ENCODE measurements at places on chromosomes 12 and 14. TPM values are rescaled to one million over a fixed set of nuclear protein-coding genes. Genes with fewer than 3 reads are reported as not detected.

The TARBP2 gene
- polyA plus RNA-seq = 32.1 TPM

DNA sequence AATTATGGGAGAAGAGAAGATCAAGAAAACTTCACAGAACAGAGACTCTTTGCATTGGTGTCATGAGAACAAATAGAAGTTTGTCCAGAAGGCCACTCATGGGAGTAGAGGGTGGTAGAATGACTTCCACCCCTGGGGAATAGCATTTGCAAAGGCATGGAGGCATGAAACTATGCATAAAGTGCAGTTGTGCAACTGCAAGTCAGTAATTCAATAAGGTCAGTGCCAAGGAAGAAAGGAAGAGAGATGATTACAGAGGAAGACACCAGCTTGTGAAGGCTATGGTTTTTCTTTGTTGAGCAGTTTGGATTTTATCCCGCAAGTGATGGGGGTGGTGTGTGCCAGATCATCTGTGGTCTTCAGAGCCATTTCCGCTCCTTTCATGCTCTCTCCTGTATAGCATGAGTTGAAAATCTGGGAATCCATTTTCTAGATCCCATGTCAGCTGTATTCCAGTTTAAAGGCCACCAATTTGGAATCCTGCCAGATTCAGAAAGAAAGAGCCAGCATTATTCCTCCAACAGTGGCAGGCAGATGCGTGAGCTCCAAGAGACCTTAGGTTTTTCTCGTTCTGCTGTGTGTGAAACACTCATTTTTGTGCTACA lies 67.6 kb upstream of the GRIN2B start:
- no peaks in the 10 kb centered on the region for H3K27me3 ChIP-seq
- no peak overlapping the region for H3K4me3 ChIP-seq
- H3K4me1 ChIP-seq = no peaks in the 10 kb centered on the region
- no peaks in the 10 kb centered on the region for H3K36me3 ChIP-seq
- H3K27ac ChIP-seq = no peak overlapping the region
- no peak for DNase-seq

The CLEC4D gene
- polyA plus RNA-seq = not detected

DNA sequence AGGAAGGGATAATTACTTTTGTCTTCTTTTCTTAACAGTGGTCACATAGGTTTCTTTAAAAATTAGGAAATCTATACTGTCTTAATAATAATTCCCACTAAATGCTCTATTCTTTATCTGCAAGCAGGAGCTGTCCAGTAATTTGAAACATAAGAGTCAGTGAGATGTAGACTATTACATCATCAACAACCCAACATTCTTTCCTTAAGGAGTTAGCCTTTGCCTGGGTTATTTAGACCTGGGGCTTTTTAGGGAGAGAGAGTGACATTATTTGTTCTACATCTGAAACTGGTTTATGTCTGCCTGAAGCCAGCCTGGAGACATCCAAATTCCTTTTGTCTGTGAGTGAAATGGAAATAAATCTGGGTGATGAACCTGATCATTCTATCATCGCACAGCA lies 294.4 kb downstream of the TMTC2 start:
- no peak overlapping the region for H3K27ac ChIP-seq
- H3K4me1 ChIP-seq = no peaks in the 10 kb centered on the region
- no peaks in the 10 kb centered on the region for H3K36me3 ChIP-seq
- no peaks in the 10 kb centered on the region for H3K27me3 ChIP-seq
- peak; percentile 5 for DNase-seq

The KRT82 gene
- polyA plus RNA-seq = not detected

DNA sequence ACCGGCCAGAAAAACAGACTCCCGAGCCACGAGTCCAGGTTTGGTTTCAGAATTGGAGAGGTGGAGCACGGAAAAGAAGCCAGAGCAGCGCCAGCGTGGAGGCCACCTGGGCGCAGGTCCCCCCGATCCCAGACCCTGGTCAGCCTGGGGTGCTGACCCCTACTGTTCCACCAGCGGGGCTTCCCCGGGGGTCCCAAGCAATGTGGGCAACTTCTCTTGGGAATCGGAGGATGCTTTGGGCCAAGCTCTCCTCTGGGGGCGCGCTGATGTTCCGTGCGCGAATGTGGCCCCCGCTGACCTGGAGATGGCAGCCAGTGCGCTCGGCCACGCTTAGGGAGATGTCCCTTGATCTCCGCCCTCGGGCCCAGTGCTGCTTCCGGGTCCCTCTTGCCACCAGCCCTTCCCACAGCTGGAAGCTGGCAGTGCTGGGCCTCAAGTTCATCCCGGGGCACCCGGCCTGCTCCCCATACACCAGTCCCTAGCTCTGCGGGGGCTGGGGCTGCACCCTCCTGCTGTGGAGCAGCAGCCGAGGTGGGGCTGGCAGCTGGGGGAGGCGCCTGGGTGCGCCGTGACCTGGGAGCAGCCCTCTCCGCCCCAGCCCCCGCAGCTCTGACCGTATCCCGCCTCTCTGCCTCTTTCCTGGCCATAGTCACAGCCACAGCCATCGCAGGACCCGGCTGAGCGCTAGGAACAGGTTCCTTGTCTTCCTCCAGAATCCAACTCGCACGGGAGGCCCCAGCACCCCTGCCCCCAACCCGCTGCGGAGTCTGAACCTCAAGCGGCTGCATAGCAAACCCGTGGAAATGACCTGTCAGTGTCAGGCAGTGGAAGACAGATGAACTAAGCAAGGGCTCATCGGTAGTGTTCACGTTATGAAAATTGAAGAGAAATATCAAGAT lies 91.2 kb downstream of the RCOR1 start:
- no peaks in the 10 kb centered on the region for H3K4me1 ChIP-seq
- no peak for DNase-seq
- H3K36me3 ChIP-seq = no peaks in the 10 kb centered on the region
- H3K4me3 ChIP-seq = no peak overlapping the region
- no peak overlapping the region for H3K27ac ChIP-seq
- no peaks in the 10 kb centered on the region for H3K27me3 ChIP-seq

The GPR135 gene
- polyA plus RNA-seq = 1.3 TPM

GRCh38 chr12:47577206-47577989 lies 128.4 kb downstream of the RPAP3 start:
- H3K4me3 ChIP-seq = no peak overlapping the region
- no peaks in the 10 kb centered on the region for H3K4me1 ChIP-seq
- no peaks in the 10 kb centered on the region for H3K36me3 ChIP-seq
- H3K27me3 ChIP-seq = peaks cover 20% of the 10 kb centered on the region

DNA sequence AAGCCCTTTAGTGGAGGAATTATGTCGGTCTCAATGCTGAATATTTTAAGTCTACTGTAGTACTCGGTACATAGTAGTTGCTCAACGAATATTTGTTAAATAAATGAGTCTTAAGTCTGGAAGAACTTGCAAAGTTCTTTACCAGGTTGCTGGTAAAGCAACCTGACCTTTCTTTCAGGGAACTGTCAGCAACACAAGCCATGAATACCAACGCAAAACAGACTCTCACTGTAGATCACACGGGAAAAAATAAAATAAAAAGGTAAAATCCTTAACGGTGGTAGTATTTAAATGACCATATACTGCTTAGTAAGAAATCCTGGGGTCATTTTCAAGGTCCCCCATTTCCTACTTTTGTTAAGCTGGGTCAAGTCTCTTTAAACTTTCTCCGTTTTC lies 447 bp upstream of the NUBPL start:
- H3K4me1 ChIP-seq = 0 out of 2 replicates have a peak, but pooled peaks cover 5% of the 10 kb centered on the region
- H3K27ac ChIP-seq = peak overlapping the region; percentile 72
- peaks cover under 1% of the 10 kb centered on the region for H3K27me3 ChIP-seq
- DNase-seq = no peak
- no peaks in the 10 kb centered on the region for H3K36me3 ChIP-seq

DNA sequence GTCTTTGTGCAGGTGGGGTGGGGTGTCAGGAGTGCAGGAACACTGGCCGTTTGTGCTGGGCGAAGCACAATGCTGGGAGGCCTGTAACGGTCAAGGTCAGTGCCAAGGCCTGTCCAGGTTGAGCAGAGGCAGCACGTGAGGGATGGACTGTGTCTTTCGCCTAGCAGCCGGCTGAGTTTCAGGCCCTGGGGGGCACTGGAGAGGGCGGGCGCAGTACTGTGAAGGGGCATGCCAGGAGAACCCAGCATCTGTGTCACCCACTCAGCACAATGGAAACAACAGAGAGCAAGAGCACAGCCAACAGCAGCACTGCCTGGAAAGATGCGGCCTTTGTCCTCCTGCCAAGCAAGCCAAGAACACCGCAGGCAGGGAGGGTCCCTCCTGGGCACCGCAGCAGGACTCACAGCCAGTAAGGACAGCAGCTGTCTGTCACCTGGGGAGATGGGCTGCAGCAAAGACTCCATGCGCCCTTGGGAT lies 25.2 kb downstream of the SLC25A47 start:
- peaks cover 36% of the 10 kb centered on the region for H3K36me3 ChIP-seq
- H3K4me1 ChIP-seq = no peaks in the 10 kb centered on the region
- no peak for DNase-seq
- H3K4me3 ChIP-seq = no peak overlapping the region

The KERA gene
- polyA plus RNA-seq = not detected

The PRR4 gene
- polyA plus RNA-seq = 3.9 TPM

The TCL1A gene
- not detected for polyA plus RNA-seq

The TCL1B gene
- polyA plus RNA-seq = not detected

- DNase-seq = no peak
- H3K4me1 ChIP-seq = no peaks in the 10 kb centered on the region
- H3K27ac ChIP-seq = no peak overlapping the region
- H3K27me3 ChIP-seq = no peaks in the 10 kb centered on the region
- H3K36me3 ChIP-seq = no peaks in the 10 kb centered on the region
- H3K4me3 ChIP-seq = no peak overlapping the region
Measured at GRCh38 chr14:59377991-59378601, 87.1 kb downstream of the GPR135 start.

GRCh38 chr14:22794551-22794951 lies 20.7 kb downstream of the SLC7A7 start:
- no peaks in the 10 kb centered on the region for H3K36me3 ChIP-seq
- DNase-seq = no peak
- H3K4me1 ChIP-seq = no peaks in the 10 kb centered on the region
- no peak overlapping the region for H3K27ac ChIP-seq

GRCh38 chr12:1279050-1279449 lies 288.0 kb downstream of the ERC1 start:
- peaks cover 29% of the 10 kb centered on the region for H3K4me1 ChIP-seq

- no peaks in the 10 kb centered on the region for H3K36me3 ChIP-seq
- DNase-seq = peak; percentile 19
- H3K4me3 ChIP-seq = no peak overlapping the region
- no peaks in the 10 kb centered on the region for H3K27me3 ChIP-seq
- H3K4me1 ChIP-seq = peaks cover 44% of the 10 kb centered on the region
Measured at GRCh38 chr12:19967001-19967400, 401.3 kb upstream of the PDE3A start.

The RHOJ gene
- polyA plus RNA-seq = 3.0 TPM

The UBR7 gene
- polyA plus RNA-seq = 23.8 TPM

DNA sequence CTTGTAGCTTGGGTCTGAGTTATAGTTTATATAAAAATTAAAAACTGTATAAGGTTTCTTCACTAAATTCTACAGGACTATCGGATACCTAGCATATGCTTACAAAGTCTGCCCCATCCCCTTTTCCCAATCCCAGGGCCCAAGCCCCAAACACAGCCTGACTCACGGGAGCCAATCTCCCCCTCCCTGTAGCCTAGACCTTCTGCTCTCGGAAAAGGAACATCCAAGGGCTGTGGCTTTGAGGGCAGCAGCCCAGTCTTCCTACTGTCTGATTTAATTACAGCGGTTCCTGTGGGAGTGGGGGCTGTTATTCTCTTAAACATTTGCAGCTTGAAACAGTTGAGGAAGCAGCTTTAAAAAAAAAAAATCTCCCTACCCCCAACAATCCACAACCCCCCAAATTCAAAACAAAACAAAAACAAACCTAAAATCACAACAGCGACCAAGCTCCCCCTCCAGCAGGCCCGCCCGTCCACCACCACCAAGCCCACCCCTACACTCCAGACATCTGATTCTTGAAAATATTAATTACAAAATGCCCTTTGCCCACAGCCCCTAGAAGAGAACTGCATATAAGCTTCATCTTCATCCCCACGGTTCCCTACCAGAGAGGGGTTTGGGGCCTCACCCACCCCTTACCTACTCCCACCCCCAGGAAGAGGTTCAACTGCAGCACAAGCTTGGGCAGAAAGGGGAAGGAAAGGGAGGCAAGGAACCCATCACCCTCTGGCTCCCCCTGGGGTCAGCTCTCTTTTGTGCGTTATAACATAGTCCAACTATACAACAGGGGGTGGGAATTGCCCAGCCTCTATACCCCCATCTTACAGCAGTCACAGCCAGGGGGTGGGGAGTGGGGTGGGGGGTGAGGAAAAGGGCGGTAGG lies 1.1 kb upstream of the PRKAG1 start:
- H3K4me3 ChIP-seq = peak overlapping the region; percentile 88
- H3K4me1 ChIP-seq = peaks cover 13% of the 10 kb centered on the region
- H3K36me3 ChIP-seq = peaks cover 14% of the 10 kb centered on the region
- H3K27me3 ChIP-seq = no peaks in the 10 kb centered on the region
- peak; percentile 61 for DNase-seq

The SIRT4 gene
- polyA plus RNA-seq = 1.4 TPM

GRCh38 chr12:1842183-1842904 lies 22.0 kb downstream of the LRTM2 start:
- no peaks in the 10 kb centered on the region for H3K36me3 ChIP-seq
- H3K27ac ChIP-seq = no peak overlapping the region
- no peak overlapping the region for H3K4me3 ChIP-seq
- peaks cover 73% of the 10 kb centered on the region for H3K27me3 ChIP-seq
- DNase-seq = no peak

GRCh38 chr14:73619524-73619923 lies 7.2 kb downstream of the ACOT6 start:
- H3K36me3 ChIP-seq = no peaks in the 10 kb centered on the region
- no peak overlapping the region for H3K4me3 ChIP-seq
- no peaks in the 10 kb centered on the region for H3K27me3 ChIP-seq
- H3K27ac ChIP-seq = no peak overlapping the region
- no peak for DNase-seq
- no peaks in the 10 kb centered on the region for H3K4me1 ChIP-seq

DNA sequence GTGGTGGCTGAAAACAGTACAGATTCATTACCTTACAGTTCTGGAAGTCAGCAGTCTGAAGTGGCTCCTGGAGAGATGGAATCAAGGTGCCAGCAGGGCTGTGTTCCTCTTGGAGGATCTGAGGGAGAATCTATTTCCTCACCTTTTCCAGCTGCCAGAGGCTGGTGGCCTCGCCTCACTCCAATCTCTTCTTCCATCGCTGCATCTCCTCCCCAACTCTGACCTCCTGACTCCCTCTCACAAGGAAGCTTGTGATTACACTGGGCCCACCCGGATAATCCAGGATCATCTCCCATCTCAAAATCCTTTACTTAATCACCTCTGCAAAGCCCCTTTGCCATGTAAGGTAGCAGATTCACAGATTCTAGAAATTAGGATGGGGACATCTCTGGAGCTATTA lies 11.4 kb upstream of the NCOR2 start:
- H3K36me3 ChIP-seq = no peaks in the 10 kb centered on the region
- H3K27me3 ChIP-seq = no peaks in the 10 kb centered on the region
- no peak overlapping the region for H3K27ac ChIP-seq
- H3K4me1 ChIP-seq = no peaks in the 10 kb centered on the region

- H3K27me3 ChIP-seq = no peaks in the 10 kb centered on the region
- no peaks in the 10 kb centered on the region for H3K36me3 ChIP-seq
- DNase-seq = peak; percentile 97
- H3K27ac ChIP-seq = peak overlapping the region; percentile 74
- peaks cover 27% of the 10 kb centered on the region for H3K4me1 ChIP-seq
- H3K4me3 ChIP-seq = peak overlapping the region; percentile 24
Measured at GRCh38 chr14:58731465-58732293, 93.9 kb downstream of the DACT1 start.
